ENCODE measurements at places on chromosomes 4 and X. TPM values are rescaled to one million over a fixed set of nuclear protein-coding genes. Genes with fewer than 3 reads are reported as not detected.
A peak's percentile ranks its signal among the peaks of the same experiment; 100 is the strongest.

Gene LRAT
- 0.27 TPM for total RNA-seq

Gene QDPR
- 22.7 TPM for total RNA-seq

Gene TEC
- total RNA-seq: 9.3 TPM

Gene LAMTOR3
- total RNA-seq: 31.5 TPM

Gene SPIN3
- total RNA-seq: 7.4 TPM

Gene MECP2
- total RNA-seq: 73.5 TPM

Gene GLOD5
- not detected for total RNA-seq

DNA sequence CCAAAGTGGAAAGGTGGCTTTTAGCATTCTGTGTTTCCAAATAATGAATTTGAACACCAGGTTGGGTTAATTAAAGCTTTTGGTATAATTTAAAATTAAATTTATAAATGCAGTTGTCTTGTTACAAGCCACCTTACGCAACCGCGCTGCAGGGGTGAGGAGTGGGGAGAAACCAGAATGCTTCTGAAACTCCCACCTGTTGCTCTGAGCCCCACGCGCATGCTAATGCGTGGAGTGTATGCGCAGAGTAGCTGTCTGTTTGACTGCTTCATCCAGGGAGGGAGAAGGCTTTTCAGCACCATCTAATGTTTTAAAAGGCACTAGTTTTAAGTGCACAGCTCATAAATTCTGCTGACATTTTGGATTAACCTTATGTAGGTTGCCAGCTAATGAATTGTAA lies 12.5 kb downstream of the OGT start:
- DNase-seq: no peak
- H3K27ac ChIP-seq: no peak overlapping the region
- no peak overlapping the region for H3K4me3 ChIP-seq

DNA sequence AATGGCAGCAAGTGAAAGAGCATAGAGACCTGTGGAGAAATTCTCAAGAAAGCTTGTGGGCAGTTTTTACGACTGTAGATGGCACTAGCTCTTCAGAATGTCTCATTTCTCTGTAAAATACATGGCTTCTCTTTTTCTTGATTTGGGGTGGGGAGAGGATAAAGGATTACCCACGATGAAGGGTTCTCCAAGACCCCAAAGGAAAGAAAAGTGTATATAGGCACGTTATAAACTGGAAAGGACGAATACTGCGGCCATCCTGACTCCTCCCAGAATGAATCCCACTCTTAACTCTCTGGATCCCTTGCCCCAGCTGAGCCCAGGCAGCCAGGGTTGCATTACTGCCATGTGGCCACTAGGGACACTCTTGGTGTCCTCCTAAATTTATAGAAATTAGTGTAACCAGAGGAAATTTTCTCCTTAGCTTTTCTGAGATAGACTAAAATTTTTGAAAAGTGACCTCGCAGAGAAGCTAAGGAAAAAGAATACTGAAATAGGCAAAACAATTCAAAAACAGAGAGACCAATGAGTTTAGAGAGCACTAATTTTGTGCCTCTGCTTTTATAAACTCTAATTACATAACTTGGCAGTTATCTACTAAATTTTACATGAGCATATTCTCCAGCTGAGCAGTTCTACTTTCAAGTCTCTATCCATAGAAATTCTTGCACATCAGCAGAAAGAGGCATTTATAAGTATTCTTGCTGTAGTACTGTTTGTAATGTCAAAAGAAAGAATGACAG lies 37.8 kb upstream of the PCDH19 start:
- H3K27me3 ChIP-seq: no peaks in the 10 kb centered on the region
- H3K36me3 ChIP-seq: no peaks in the 10 kb centered on the region
- no peaks in the 10 kb centered on the region for H3K4me1 ChIP-seq
- DNase-seq: no peak

GRCh38 chr4:54308110-54308509 lies 79.0 kb downstream of the PDGFRA start:
- H3K27me3 ChIP-seq: no peaks in the 10 kb centered on the region
- H3K27ac ChIP-seq: no peak overlapping the region
- no peak overlapping the region for H3K4me3 ChIP-seq

DNA sequence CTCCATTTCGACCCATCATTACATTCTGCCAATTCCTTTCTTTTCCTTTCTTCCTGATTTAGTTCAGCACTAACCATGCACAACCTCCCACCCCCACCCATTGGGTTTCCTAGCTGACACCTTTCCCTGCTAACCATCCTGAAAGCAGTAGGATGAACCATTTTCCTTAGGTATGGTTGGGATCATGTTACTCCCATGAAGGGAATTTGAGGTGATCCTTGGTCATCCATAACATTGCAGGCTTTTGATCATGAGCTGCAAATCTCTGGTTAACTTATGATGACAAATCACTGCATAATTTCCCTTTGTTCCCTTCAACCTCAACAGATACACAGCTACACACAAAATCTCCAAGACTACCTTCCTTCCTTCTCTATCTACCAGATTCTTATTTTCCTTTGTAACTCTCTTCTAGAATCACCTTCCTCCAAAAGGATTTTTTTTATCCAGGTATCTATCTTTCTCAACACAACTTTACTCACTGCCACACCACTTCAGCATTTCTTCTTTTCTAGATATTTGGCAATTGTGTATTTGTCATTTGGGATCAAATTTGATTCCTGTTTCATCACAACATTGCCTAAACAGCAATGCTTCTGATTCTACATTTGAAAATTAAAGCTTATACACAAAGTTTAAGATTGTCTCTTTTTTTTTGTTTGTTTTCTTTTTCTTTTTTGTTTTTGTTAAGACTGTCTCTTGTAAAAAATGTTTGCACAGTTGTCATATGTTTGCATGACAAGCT lies 145.1 kb downstream of the RBM47 start:
- H3K27me3 ChIP-seq: peaks cover 2% of the 10 kb centered on the region
- H3K4me3 ChIP-seq: no peak overlapping the region
- DNase-seq: no peak
- no peaks in the 10 kb centered on the region for H3K36me3 ChIP-seq

GRCh38 chr4:59612235-59612634 lies 1587.9 kb upstream of the ADGRL3 start:
- no peak overlapping the region for H3K27ac ChIP-seq
- H3K4me1 ChIP-seq: peaks cover 2% of the 10 kb centered on the region

GRCh38 chr4:164337219-164337944 lies 416.5 kb upstream of the SMIM31 start:
- H3K4me3 ChIP-seq: no peak overlapping the region
- H3K4me1 ChIP-seq: no peaks in the 10 kb centered on the region
- no peak for DNase-seq
- H3K27me3 ChIP-seq: no peaks in the 10 kb centered on the region
- no peak overlapping the region for H3K27ac ChIP-seq
- H3K36me3 ChIP-seq: no peaks in the 10 kb centered on the region

DNA sequence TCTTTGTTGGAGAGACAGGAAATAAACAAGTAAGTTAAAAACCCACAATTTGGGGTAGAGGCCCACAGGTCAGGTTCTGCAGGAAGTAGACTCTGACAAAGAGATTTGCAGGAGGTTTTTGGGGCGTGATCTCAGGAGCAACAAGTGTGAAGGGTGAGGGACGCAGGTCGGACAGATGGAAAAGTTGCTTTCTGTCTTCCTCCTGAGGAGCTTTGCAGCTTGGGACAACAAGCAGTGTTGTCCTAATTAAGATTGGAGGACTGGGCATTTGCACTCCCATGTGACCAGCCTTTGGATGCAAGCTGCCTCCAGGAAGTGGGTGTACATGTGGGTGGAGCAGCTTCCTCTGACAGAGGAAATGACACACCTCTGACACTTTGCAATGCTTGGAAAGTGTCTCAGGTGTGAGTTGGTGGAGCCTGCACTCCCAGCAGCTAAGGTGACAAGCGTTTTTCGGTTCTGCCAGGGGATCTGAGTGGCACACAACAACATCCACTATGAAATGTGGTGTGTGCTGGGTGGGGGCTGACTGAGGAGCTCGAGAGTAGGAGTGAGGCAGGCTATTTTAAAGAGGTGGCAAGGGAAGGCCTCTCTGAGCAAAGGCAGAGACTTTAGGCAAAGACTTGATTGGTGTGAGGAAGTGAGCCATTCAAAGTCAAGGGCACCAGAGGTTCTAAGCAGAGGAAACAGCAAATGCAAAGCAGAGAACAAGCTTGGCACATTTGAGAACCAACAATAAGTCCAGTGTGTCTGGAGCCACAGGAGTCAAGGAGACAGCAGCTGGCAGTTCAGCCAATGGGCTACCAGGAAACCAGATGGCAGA lies 339.8 kb upstream of the GATB start:
- H3K27me3 ChIP-seq: no peaks in the 10 kb centered on the region
- H3K36me3 ChIP-seq: no peaks in the 10 kb centered on the region
- no peak overlapping the region for H3K27ac ChIP-seq
- H3K4me3 ChIP-seq: no peak overlapping the region
- no peaks in the 10 kb centered on the region for H3K4me1 ChIP-seq

GRCh38 chr4:130760246-130760645 lies 1664.3 kb downstream of the C4orf33 start:
- no peak overlapping the region for H3K4me3 ChIP-seq
- H3K36me3 ChIP-seq: no peaks in the 10 kb centered on the region
- no peaks in the 10 kb centered on the region for H3K27me3 ChIP-seq

DNA sequence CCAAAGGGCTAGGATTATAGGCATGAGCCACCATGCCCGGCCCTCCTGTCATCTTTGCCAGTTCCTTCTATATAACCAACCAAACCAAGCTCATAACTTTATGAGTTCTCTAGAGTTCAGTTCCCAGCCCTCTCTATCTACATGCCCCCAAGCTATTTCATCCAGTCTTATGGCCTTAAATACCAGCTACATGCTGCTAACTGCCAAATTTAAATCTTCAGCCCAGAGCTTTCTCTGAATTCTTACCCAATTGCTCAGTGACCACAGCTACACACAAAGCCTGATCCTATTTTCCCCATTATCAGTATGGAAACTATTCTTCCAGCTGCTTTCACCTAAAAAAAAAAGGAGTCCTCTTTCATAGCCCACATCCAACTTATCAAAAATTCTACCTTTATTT lies 23.1 kb downstream of the TMEM184C start:
- H3K36me3 ChIP-seq: peaks cover 3% of the 10 kb centered on the region
- no peak overlapping the region for H3K27ac ChIP-seq
- no peak overlapping the region for H3K4me3 ChIP-seq
- no peaks in the 10 kb centered on the region for H3K4me1 ChIP-seq
- no peaks in the 10 kb centered on the region for H3K27me3 ChIP-seq

DNA sequence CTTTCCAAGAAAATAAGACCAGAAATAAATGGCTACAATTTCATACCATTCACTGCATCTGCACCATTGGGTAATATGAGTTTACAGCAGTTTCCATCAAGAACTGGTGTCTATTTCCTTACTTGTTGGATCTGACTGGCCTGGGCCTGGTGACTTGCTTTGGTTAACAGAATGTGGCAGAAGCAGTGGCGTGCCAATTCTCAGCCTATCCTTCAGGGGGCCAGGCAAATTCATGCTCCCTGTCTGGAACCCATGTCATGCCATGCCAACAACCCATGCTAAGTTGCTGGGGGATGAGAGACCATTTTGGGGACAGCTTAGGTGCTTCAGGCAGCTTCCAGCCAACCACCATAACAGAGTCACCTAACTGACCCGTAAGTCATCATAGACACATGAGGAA lies 656.7 kb downstream of the SPOCK3 start:
- no peak overlapping the region for H3K4me3 ChIP-seq
- H3K36me3 ChIP-seq: no peaks in the 10 kb centered on the region
- no peaks in the 10 kb centered on the region for H3K4me1 ChIP-seq
- DNase-seq: no peak
- H3K27me3 ChIP-seq: no peaks in the 10 kb centered on the region

- no peaks in the 10 kb centered on the region for H3K27me3 ChIP-seq
- no peak overlapping the region for H3K27ac ChIP-seq
- no peak overlapping the region for H3K4me3 ChIP-seq
- no peaks in the 10 kb centered on the region for H3K36me3 ChIP-seq
- DNase-seq: no peak
- no peaks in the 10 kb centered on the region for H3K4me1 ChIP-seq
These were observed 7.2 kb upstream of the PUDP start for GRCh38 chrX:7155163-7155562.

DNA sequence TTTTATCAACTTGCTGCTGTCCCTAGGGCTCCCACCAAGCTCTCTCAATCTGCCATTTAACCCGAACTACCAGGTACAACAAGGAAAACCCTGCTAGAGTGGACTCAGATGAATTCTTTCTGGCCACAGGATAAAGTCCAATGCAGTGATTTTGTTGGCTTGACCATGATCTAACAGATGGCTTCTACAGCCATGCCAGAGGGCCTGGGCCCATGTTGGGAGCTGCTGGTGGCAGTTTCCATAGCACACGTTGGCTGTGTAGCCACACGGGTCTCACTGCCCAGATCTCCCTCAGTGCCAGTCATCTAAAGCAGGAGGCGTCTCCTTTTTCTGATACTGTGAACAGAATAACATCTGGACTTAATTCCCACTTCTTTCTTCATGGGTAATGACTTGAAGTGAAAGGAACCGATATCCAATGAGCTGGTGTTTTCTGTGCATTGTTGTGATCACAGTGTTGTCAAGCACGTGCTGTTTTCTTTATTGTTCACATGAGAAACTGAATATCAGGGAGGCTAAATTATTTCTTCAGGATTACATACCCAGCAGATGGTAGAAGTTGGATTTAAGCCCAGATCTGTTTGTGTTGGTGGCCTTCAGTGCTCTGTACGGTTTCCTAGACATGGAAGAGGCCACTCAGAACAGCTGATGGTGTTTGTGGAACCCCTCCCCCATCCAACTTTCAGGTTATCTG lies 85.2 kb upstream of the CLCN4 start:
- no peaks in the 10 kb centered on the region for H3K27me3 ChIP-seq
- H3K27ac ChIP-seq: no peak overlapping the region
- DNase-seq: no peak
- no peaks in the 10 kb centered on the region for H3K4me1 ChIP-seq

- no peaks in the 10 kb centered on the region for H3K27me3 ChIP-seq
- DNase-seq: no peak
- H3K27ac ChIP-seq: no peak overlapping the region
- H3K36me3 ChIP-seq: no peaks in the 10 kb centered on the region
- no peak overlapping the region for H3K4me3 ChIP-seq
These were observed 15.3 kb upstream of the SLC16A2 start for GRCh38 chrX:74405973-74406489.

GRCh38 chr4:978957-979701 lies 5.8 kb upstream of the DGKQ start:
- no peaks in the 10 kb centered on the region for H3K4me1 ChIP-seq
- no peak overlapping the region for H3K27ac ChIP-seq
- H3K27me3 ChIP-seq: no peaks in the 10 kb centered on the region
- no peak overlapping the region for H3K4me3 ChIP-seq
- no peak for DNase-seq

- no peaks in the 10 kb centered on the region for H3K4me1 ChIP-seq
- no peak overlapping the region for H3K27ac ChIP-seq
- no peaks in the 10 kb centered on the region for H3K36me3 ChIP-seq
- DNase-seq: no peak
- H3K4me3 ChIP-seq: no peak overlapping the region
These were observed 94.0 kb upstream of the DDIT4L start for GRCh38 chr4:100284129-100284880.

- DNase-seq: peak; percentile 72
- H3K27ac ChIP-seq: no peak overlapping the region
- H3K27me3 ChIP-seq: no peaks in the 10 kb centered on the region
- H3K4me1 ChIP-seq: no peaks in the 10 kb centered on the region
- peak overlapping the region; percentile 74 for H3K4me3 ChIP-seq
These were observed 99.2 kb upstream of the TENM3 start for GRCh38 chr4:182143822-182144625.
